ENCODE measurements at places on chromosomes 2 and 18.

GRCh38 chr18:12577848-12578247, 80.1 kb downstream of the SPIRE1 start:
- DNase-seq: no peak

DNA sequence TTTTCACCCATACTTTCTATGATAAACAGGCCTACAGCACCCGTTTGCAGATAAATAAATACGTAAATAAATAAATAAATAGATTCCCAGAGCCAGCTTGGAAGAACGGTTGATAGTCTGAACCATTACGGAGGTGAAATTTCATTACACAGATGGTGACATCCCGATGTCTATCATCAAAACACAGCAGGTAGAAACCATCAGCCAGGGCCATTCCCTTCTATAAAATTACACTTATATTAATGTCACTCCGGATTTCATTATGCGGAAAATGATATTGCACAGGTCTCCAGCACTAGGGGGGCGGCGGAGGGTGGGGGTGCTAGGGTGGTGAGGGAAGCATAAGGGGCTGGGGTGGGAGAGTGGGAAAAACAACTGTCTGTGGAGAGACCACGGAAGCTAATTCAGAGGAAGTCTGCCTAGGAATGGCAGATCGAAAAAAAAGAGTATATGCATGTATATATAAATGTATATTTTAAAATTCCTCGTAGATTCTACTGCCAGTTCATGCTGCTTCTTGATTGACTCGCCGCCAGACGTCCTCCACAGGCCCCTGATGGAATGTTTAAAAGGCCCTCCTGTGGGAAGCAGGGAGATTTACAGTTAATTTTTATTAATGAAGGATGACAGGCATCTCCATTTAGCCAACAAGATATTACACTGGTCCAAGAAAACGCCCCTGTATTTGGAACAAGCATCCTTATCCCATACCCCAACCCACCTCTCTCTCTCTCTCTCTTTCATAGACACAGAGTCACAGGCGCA, 1906.0 kb upstream of the PIK3C3 start:
- no peak for DNase-seq

- no peak for DNase-seq
Observed at GRCh38 chr18:74390900-74391299, 66.2 kb downstream of the DIPK1C start.

DNA sequence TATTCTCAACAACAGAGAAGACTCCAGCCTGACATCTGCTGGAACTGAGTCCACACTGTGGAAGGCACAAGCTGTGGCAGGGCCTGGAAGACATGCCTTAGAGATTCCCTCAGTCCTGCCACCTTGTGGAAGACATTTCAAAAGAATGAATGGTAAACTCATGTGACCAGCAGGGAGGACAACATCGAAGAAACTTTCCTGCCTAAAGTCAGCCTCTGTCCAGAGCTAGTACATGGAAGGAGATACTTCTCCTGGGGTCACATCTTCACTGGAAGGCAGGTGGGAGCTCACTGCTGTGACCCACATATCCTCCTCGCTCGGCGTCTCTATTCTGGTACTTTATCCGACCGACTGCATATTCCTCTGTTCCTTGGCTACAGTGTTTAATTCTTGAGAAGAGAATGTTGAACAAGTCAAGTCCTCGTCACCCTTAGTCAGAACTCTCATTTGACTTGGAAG, 59.5 kb downstream of the PUM2 start:
- no peak for DNase-seq

DNA sequence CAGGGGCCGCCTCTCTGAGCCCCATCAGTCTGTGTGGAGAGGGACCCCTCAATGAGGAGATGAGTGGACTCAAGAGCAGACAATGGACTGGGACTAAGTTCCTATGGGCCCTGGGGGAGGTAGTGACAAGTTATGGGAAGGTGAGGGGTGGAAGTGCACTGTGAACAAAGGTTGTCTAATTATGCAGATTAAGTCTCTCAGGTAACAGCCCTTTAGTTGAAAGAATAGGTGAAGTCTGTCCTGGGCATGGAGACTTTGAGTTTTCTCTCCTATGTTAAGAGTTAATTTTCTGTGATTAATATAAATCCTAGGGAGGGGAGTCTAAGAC, 243.8 kb downstream of the FAM210A start:
- DNase-seq: no peak

DNA sequence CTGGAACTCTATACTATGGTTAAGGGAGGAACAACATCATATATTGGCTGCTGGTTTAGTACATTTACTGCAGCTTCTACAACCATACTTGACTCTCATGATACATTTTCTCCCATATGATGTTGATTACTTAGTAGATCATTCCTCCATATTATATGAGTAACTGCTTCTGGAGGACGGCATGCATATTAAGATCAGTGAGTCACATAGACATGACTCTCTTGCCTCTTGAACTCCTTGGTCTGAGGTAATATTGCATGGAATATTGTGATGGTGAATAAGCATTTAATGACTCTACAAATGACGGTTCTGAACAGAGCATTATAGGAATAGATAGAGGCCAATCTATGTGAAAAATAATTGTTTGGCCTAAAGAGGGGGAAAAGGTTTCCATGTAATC, 418.8 kb upstream of the SPHKAP start:
- no peak for DNase-seq

DNA sequence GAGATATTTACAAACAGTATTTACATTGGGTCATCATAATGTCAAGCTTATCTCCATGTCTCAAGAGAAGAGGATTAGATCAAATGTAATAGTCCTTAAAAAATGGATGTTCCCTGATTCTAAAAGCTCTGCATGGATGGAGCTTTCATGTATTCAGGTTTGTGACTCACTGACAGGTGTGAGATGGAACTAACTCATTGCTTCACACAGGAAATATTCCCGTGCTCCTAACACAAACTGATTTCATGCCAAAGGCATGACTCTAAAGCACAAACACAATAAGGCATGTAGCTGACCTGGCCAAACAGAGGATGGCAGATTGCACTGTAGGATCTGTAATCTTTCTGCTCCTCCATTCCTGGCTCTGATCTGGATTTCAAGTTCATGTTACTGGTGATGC, 110.0 kb downstream of the ALK start:
- DNase-seq: no peak

DNA sequence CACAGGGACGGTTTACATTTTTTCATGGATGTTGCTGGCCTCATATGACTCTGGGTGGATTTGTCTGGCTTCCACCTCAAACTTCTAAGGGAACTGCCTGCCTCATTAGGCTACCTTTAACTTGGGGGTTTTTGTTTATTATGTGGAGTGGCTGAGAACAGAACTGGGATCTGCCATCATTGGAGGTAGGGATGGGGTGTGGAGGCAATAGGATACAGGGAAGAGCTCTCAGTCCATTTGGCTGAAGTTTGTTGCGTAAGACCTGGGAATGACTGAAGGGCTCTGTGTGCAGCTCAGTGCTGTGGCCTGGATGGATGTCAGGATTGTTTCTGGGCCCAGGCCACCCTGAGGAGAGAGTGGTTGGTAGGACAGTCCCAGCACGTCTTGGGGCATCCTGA, 31.2 kb downstream of the ASB1 start:
- DNase-seq: no peak

DNA sequence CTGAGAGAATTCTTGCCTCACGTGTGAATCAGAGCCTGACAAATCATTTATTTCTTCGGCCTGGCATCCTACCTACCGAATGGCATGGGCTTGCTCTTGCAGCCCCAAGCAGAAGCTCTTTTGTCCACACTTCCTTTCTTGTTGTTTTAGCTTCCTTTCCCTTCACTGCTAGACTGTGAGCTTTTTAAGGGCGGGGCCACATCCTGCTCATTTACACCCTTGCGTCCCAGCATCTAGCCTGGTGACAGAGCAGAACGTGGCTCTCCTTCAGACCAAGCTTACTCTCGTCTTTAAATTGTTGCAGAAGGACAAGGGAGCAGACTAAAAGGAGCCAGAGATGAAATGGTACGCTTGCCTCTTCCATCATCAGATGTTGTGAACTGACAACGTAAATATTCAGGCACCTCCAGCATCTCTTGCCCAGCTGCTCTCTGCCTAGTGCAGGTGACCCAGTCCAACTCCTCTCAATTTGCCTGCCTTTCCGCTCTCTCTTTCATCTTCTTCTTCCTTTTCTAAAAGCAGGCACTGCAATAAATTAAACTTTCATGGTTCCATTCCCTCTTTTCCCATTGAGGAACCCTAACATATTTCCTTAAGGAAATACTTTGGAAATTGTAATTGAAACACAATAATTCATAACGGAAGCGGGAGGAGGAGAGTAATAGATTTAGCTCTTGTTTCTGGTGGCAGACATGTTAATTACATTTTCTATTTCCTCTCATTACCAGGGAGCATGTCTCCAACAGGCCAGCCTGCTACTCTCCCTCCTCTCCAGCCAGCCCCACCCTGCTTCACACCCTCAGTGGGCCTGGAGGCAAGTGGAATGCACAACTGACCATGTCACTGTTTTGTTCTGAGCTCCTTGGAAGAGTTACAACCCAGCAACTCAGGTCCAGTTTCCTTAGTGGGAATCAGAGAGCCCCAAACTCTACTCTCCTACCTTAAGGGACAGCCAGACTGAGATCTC, 228.1 kb upstream of the TRIB2 start:
- DNase-seq: no peak

DNA sequence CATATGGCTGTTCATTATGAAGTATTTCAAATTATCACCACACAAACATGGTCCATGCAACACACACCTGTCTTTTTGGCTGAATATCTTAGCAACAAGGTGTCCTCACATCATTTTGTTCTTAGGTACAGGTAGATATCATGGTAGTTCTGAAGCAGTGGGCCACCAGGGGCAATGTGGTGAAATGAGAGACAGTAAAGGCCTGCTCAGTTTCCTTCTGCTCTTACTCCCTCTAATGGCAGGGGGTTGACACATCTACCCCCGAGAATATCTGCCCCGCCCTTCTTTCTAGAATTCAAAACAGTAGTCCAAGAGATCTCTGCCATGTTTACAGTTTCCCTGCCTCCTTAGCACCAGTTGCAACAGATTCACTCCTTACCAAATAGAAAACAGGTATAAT, 147.0 kb upstream of the KLHL14 start:
- DNase-seq: no peak

DNA sequence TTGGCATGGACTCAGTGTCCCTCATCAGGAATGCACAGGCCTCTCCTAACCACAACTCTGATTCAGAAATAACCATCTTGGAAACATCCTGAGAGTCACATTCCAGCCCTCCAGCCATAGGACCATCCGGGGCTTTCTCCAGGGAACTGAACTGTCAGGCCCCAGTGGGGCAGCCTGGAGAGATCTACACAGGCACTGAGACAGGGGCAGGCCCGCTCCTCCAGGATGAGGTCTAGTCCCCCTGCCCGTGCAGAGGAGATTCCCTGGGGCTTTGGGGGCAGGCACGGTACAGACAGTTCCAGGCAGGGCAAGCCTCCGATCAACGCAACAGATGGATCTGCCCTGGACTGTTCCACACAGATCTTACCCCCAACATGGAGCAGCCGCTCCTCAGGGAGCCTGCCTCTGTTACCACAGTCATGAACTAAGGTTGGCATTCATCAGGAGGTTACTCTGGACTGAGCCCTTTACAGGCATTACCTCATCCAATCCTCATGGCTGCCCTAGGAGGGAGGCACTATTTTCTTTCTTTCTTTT, 12.0 kb downstream of the KCNK3 start:
- DNase-seq: no peak

DNA sequence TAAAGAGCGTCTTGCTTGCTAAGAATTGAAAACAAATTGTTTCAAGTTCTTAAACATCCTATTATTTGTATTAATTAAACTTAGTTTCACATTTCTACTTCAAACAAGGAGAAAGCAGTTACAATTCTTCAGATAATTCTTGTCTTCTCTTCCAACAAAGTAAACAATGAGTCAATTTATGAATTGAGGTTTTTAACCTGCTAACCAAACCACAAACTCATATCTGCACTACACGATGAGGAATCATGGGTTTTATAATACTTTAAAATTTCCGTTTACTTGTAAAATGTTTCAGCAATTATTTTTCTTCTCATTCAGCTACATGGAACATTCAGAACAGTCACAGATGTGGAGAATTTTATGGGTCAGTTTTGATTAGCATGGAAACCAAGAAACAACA, 114.2 kb downstream of the SPIRE1 start:
- DNase-seq: no peak

GRCh38 chr2:50556934-50557575, 474.9 kb downstream of the NRXN1 start:
- no peak for DNase-seq

DNA sequence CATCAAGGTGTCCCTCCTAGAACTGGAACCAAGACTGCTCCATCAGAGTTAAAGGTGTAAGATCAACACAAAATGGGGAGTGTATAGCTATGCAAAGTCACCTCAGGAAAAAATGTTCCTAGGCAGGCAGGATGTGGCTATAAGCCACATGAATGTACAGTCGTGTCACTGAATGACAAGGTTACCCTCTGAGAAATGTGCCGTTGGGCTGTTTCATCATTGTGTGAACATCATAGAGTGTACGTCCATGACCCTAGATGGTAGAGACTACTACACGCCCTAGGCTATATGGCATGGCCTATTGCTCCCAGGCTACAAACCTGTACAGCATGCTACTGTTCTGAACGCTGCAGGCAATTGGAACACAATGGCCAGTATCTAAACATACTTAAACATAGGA, 24.5 kb downstream of the TYMS start:
- no peak for DNase-seq

GRCh38 chr2:67667054-67667908, 270.1 kb downstream of the ETAA1 start:
- no peak for DNase-seq

DNA sequence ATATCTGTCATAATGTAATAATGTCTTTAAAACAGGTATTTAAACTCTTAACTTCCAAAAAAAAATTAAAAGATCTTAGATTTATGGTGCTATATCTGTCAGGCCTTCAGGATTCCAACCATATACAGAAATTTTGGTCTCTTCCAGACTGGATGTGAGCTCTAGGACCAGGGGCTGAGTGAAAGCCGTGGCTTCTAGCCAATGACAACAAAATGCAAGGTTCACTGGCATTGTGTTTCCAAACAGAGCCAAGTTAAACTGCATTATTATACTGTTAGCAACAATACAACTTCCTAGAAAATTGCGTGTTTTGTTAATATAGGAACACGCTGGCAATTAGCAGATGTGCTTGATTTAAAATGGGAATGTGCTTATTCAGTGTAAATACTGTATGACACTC, 809.8 kb upstream of the SOX11 start:
- DNase-seq: no peak

- DNase-seq: no peak
Observed at GRCh38 chr2:222730366-222730999, 59.0 kb downstream of the MOGAT1 start.

DNA sequence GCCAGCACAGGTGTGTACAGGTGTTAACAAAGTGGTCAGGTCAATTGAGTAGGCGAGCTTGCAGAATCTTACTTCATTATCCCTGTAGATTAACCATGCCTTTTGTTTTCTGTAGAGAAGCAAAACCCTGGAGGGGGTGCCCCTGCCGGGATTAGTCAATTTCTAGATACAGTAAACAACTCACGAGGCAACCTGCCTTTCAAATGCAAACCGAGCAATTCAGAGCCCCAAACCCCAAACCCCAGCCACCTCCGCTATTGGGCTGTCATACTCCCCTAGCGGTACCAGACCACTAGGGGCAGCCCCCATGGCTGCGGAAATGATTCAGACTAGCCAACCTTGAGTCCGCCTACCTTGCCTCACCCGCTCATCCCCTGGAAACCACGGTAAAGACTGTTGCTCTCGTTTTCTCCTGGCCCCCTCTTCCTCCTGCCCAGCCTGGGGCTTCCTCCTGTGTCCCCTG, 61.4 kb upstream of the KIF5C start:
- no peak for DNase-seq

GRCh38 chr18:31380912-31381311, 4.3 kb downstream of the DSG4 start:
- no peak for DNase-seq

GRCh38 chr2:71554706-71555056, 101.3 kb downstream of the DYSF start:
- DNase-seq: no peak

- no peak for DNase-seq
Observed at GRCh38 chr2:207123335-207123744, 42.4 kb downstream of the KLF7 start.

Data from coronary artery (tissue), 2 donors.